ENCODE measurements at places on chromosomes 4 and X.

DNA sequence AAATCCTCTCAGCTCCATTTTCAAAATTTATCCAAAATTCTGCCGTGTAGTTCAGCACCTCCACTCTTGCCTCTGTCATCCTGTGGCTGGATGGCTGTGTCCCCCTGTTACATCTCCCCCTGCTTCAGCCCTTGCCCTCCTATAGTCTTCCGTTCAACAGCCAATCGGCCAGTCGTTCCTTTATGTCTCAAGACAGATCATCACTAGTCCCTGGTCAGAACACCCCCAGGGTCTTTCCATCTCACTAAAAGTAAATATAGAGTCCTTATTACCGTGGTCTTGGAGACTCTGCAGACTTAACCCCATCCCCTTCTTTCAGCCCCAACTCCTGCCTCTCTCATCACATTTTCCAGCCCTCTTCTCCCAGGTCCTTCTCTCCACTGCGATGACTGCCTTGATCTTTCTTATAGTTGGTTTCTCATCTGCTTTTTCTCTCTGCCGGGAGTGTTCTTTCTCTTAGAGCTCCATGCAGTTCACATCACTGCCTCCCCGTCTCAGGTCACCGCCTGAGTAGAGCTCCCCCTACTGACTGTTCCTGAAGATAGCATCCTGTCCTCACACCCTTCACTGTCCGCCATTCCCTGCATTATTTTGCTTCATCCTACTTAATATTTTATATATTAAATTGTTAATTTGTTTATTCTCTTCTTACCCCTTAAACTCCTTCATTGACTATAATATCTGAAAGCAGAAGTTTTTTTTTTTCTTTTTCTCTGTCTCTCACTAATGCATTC lies 736.9 kb upstream of the MAGEB2 start:
- DNase-seq: peak; percentile 30

DNA sequence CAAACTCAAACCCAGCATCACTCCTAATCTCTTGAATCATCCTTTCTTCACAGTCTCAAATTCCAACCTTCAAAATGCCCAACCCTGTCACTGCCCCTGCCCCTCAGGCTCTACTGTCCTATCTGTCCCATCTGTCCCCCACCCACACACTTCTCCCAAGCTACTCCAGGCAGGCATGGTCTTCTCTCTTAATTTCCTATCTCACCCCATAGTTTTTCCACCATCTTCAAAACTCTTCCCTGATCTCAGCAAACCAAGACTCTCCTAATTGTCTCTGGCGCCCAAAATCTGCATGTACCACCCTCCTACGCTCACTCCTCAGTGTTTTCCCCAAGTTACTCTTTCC lies 644 bp downstream of the LAMP2 start:
- no peak for DNase-seq

- DNase-seq: no peak
Measured at GRCh38 chrX:8879750-8880149, 78.6 kb upstream of the FAM9A start.

DNA sequence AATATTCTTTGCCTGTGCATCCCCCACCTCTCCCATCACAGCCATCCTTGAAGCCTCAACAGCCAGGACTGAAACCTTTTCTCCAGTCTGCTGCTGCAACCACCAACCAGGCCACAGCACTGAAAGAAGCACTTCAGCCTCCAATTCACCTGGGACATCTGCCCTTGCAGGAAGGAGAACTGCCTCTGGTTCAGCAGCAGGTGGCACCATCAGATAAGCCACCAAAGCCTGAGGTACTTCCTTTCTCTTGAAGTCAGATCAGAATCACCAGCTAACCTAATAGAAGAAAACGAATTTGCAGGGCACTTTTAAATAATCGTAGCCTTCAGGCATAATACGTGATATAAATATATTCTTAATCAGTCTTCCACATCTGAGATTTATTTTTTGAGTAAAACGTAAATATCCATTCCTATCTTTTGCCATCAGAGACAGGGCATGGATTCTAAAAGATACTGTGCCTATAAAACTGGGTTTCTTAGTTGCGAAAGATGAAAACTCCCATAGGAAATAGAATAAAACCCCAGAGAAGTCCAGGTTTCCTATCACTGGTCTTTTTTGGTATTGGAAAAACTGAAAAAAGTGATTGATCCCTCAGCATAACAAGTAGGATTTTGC lies 9.5 kb downstream of the AMBN start:
- peak; percentile 27 for DNase-seq

GRCh38 chr4:118825799-118826198 lies 10.1 kb downstream of the SEC24D start:
- DNase-seq: no peak

- no peak for DNase-seq
Measured at GRCh38 chr4:113908829-113909228, 70.6 kb downstream of the ARSJ start.

DNA sequence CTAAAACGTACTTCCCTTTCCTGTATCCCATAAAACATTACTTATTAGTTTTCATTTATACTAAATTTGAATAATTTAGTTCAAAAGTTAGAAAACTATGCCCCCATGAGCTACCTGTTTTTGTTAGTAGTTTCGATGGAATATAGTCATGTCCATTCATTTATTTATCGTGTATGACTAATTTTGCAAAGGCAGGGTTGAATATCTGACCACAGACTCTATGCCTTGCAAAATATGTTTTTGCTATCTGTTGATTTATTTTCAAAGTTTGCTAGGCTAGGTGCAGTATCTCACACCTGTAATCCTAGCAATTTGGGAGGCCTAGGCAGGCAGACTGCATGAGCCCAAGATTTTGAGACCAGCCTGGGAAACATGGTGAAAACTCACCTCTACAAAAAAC lies 78.4 kb downstream of the PDS5A start:
- DNase-seq: no peak

DNA sequence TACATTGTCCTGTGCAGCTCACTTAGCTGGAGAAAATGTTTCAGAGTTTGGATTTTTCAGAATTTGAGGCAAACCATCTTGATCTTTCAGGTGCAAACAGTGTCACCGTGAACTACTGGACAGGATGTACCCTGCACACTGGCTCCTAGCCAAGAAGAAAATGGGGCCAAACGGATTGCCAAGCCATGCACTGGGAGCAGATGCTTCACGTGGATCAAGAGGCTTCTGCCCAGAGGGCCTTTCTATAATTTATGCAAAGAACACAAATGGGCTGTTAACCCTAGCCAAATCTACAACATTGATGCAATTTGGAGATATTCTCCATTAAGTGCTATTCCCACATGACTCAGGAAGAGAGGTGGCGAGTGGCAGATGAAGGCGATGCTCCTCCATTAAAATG lies 46.9 kb upstream of the ATP8A1 start:
- DNase-seq: no peak
